ENCODE measurements at places on chromosomes 6 and 20.

DNA sequence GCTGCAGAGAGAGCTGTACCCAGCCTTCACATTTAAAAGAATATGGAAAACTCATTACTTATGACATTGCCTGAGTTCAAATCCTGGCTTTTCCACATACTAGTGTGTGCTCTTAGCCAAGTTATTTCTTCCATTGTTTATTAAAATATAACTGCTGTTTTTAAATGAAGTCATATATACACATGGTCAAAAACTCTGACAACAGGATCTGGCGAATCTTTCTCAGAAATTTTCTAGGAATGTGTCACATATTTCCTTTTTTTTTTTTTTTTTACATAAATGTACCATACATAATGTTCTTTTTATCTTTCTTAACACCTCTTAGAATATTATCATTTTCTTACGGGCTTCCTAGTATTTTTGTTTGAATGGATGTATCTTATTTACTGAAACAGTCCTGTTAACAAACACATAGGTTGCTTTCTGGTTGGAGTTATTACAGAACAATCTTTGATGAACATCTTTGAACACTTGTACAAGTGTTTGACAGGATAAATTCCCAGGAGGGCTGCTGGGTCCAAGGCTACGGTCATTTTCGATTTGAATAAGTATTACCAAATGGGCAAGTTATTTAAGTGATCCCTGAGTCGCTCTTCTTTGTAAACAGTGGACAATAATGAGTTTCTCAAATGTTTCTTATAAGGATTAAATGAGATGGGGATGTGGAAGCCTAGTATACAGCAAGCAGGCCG lies 1.6 kb upstream of the SNX9 start:
- no peak for DNase-seq

DNA sequence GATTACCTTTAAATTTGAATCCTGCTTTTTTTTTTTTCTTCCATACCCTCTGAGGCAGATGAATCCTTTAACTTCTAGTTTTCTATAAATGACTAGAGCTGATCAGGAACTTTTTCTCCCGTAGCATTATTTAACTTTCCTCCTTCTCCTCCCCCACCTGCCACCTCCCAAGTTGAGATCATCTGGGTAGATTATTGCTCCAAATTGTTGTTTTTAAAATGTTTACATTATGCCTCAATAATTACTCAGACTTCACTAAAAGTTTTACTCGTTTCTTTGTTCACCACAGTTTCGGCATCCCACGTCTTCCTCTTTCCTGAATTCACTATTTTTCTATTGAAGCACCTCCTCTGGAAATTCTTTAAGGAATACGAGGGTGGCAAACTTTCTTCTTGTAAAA lies 16.6 kb upstream of the SCUBE3 start:
- no peak for DNase-seq

DNA sequence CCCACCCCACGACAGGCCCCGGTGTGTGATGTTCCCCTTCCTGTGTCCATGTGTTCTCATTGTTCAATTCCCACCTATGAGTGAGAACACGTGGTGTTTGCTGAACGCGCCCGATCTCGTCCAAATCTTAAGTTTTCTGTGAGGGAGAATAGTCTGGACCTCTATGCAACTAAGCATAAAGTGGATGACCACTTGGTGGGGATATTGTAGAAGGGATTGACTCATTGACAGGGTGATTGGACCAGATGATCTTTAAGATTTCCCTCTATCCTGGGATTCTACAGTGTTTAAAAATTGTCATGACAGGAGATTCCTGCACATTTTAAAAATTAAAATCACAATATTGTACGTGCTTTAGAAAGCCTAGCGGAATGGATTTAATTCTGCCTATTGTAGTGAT lies 141.3 kb downstream of the TRMT11 start:
- DNase-seq = no peak

DNA sequence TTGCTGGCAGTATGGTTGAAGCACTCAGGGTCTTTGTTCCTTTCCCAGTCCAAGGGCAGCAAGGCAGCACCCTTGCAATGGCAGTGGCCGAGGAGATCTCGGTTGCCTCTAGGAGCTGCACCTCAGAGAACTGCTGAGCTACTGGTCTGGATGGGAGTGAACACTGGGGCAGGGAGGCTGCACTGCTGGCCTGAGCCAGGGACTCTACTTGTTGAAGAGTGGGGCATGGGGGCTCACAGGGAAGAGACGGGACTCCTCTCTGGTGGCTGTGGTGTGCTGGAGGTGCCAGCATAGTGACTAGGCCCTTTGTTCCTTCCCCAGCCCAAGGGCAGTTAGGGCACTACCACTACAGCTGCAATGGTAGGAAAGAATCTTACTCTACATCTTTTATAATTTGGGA lies 203.0 kb downstream of the ZDHHC14 start:
- DNase-seq = no peak

DNA sequence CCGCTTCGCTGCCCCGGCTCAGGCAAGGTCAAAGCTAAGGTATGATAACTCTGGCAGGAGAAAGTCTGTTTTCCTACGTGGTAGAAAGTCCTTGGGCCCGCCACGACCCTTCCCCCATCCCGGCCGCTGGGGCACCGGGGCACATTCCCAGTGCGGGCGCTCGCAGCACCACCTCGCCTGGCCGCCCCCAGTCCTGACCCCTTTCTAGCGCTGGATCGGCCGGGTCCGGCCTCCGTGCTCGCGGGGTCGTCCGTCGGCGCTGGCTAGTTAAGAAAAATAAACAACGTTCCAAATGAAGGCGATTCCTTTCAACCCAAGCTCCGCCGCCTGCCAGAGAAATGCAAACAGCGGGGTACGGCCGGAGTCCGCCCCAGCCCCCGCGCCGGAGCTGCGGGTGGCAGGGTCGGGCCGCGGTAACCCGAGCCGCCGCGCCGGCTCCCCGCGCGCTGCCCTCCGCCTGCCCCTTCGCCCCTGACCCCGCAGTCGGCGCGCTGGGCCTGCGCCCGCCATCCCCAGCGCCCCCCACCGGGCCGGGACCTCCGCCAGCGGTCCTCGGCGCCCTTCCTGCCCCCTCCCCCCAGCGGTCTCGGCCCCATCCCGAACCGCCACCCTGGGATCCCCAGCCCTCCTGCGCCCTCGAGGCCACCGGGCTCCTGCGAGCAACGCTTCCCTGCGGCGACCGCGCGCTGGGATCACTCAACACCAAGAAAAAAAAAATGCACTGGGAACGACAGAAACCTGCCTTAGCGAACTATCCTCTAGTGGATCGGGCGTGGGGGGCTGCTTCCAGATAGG lies 37.6 kb downstream of the NCR2 start:
- no peak for DNase-seq

- DNase-seq = no peak
Observed at GRCh38 chr6:12245763-12246718, 44.1 kb upstream of the EDN1 start.

DNA sequence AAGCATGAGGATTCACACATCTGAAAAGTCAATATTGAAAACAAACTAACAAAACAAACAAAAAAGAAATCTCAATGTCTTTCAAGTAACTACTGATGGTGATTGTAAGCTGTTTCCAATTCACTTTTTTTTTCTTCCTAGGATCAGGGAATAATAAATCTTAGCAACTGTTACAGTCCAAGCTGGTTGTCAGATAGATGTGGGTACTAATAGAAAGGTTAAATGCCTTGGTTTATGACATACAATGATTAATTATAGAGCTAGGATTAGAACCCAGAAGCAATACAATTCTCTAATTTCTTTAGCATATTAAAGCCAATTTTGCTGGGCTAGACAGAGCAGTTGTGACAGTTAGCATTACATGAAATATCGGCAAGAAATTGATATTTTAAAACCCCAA lies 1301.6 kb downstream of the EPHA7 start:
- DNase-seq = no peak

GRCh38 chr6:108222504-108222903 lies 38.3 kb downstream of the SNX3 start:
- DNase-seq = no peak

- no peak for DNase-seq
Observed at GRCh38 chr6:10170816-10171215, 244.1 kb downstream of the TFAP2A start.

Data from stimulated activated effector memory CD8-positive, alpha-beta T cell treated with anti-CD3 and anti-CD28 coated beads, Interleukin-12 subunit alpha, Interleukin-12 subunit beta, amount 100 ng/mL, for 72 hours (primary cell).